ENCODE measurements at places on chromosomes 7 and 10.

DNA sequence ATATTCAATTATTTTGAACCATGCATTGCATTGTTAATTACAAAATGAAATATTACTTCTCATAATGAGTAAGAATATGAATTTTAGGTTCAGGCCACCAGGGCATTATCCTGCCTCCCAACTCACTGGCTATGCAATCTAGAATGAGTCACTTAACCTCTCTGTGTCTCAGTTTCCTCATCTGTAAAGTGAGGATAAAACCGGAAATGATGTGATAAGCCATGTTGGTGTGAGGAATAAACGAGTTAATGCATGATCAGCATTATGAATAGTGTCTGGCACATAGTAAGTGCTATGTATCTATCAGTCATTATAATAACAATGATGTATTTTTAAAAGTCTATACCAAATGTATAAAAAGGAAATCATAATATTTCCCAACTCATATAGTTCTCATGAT, 85.5 kb downstream of the SEMA3D start:
- DNase-seq = no peak

- DNase-seq = peak; percentile 35
Measured at GRCh38 chr10:33180390-33180789, 154.1 kb downstream of the NRP1 start.

DNA sequence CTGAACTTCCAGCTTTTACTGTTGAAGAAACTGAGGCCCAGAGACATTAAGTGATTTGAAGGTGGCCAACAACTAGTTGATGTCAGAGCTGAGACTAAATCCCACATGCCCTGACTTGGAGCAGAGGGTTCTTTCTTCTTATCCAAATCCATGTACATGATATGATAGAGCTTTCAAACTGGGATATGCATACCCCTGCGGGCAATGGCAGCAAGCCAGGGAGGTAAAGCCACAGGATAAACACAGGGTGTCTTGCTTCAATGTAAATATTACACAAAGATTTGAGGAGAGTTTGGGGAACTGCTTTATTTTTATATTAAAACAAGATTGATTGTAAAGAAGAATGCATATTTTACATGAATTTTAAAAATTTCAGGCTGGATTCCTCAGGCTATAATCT, 2.3 kb upstream of the LRRC72 start:
- no peak for DNase-seq

GRCh38 chr10:43037440-43037839, 39.4 kb upstream of the RET start:
- no peak for DNase-seq

- no peak for DNase-seq
Measured at GRCh38 chr7:24411226-24411625, 127.2 kb downstream of the NPY start.

DNA sequence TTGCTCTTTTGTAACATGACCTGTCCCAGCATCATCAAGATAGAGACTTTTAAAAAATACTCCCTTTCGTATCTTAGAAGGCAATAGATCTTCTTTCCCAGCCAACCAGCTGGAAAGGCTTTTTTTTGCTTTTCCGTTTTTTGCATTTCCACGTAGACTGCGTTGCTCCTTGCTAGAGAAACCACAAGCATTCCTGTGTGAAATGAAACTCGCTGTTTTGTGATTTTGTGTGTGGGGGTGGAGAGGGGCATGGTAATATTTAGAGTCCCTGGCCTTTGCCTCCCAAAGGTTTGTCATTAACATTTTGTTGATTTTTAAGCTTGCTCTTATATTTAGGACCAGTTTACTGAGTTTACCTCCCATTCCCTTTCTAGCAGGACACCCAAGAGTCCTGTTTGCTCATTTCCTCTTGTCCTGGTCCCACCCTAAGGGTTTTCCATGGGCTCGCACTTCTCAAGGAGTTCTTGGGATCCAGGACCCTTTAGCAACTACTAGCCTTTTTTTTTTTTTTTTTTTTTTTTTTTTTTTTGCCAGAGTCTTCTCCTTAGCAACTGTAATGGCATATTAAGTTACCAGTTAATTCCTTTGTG, 243.6 kb downstream of the BICC1 start:
- no peak for DNase-seq

DNA sequence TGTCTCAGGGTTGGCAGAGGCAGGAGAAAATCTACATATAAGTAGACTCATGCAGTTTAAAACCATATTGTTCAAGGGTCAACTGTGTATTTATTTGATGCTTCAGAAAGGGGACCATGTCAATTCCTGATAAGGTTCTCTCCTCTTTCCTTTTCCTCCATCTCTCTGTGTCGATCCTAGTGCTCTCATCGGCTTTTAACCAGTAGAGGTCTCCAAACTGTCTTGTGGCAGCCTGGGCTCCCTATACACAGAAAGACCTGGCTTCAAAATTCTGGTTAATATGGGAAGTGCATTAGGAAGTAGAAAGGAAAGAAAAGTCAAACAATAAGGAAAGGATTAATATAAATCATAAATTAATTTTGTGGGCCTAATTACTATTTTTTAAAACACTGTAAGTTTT, 304.4 kb upstream of the C7orf33 start:
- DNase-seq = peak; percentile 47

DNA sequence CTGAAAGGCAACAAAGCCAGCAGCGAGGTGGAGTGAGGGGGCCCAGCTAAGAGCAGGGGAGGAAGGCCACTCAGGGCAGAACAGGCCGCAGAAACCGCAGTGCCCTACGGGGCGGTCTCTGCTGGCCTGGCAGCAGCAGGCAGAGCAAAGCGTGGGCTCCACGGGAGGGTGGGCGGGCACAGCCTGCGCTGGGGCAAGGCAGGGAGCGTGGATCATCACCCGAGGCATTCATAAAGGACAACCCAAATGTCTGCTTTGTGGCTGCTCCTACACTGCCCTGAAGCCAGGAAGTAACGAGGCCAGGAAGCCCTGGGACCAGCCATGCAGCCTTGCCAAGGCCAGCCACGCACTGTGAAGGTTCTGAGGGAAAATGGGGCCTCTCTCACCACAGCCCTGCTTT, 127.5 kb downstream of the MAD1L1 start:
- no peak for DNase-seq

DNA sequence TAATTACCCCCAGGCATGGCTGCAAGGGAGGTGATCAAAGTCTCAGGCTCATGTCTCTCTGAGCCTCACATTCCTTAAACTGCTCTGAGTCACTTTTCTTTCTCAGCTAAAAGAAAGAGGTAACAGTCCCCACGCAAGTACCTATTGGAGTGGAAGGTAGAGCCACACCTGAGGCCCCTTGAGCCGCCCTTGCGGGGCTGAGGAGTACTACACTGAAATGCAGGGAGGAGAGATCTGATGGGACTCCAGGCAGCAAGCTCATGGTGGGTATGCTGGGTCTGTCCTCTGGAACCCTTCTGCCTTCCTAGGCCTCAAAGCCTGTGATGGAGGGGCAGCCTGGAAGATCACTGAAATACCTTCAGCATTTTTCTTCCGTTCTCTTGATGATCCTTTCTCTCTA, 960.0 kb downstream of the DNAJB9 start:
- no peak for DNase-seq
